ENCODE measurements at places on chromosomes 11 and 22.

- ATAC-seq = peak; percentile 67
Measured at GRCh38 chr22:17120281-17120680, 879 bp downstream of the TMEM121B start.

DNA sequence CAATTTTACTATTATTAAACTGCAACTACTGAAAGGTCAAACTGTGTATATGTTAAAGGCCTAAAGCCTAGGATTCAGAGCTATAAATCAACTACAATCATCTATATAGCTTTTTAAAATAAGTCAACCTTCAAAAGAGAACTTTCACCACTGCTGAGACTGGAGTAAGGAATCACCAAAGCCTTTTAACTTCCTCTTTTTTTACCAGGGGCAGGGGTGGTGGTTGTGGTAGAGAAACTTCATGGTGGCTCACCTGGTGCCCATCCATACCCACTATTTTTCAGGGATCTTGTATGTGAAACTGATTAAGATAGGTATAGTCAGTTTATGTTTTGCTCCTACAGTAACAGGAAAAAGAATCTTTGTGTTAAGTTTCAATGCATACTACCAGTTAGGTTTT is 31.5 kb downstream of the TSG101 start:
- no peak for ATAC-seq

GRCh38 chr11:95760941-95761340 is 28.6 kb downstream of the FAM76B start:
- no peak for ATAC-seq

GRCh38 chr11:84106541-84106940 is 820.4 kb upstream of the CCDC90B start:
- ATAC-seq = no peak

- no peak for ATAC-seq
Measured at GRCh38 chr11:36121054-36121453, 168.2 kb downstream of the COMMD9 start.

- no peak for ATAC-seq
Measured at GRCh38 chr22:39368461-39368911, 18.7 kb downstream of the SYNGR1 start.

- no peak for ATAC-seq
Measured at GRCh38 chr11:122584670-122585069, 70.9 kb upstream of the UBASH3B start.

Data from activated T-helper 17 cell treated with anti-CD3 and anti-CD28 coated beads, Interleukin-2, amount 50 U/mL, for 72 hours (primary cell).